ENCODE measurements at places on chromosomes 11 and 22. TPM values are rescaled to one million over a fixed set of nuclear protein-coding genes. Genes with fewer than 3 reads are reported as not detected.

GRCh38 chr11:66717925-66718319 is 11.1 kb downstream of the SPTBN2 start:
- H3K36me3 ChIP-seq: no peaks in the 10 kb centered on the region
- H3K27me3 ChIP-seq: no peaks in the 10 kb centered on the region
- no peak for DNase-seq
- H3K27ac ChIP-seq: no peak overlapping the region

DNA sequence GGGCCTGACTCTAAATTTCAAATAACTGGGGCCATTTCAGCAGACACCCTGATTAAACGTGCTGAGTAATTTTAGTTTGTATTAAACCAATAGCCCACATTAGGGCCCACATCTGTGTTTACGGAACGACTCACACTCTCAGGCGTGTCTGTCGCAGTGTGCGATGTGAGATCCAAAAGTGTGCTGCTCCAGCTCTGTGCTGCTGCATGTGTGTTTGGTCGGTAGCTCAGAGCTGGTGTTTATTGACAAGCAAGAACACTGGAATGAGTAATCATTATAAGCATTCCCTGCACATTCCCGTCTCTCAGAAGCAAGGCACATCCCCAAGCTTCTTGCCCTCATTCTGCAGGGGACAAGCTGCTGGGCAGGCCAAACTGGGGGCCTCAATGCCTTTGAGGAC is 7.8 kb downstream of the OPCML start:
- no peak for DNase-seq
- H3K4me1 ChIP-seq: no peaks in the 10 kb centered on the region
- H3K27me3 ChIP-seq: no peaks in the 10 kb centered on the region
- no peaks in the 10 kb centered on the region for H3K36me3 ChIP-seq
- no peak overlapping the region for H3K27ac ChIP-seq

GRCh38 chr11:45024316-45024715 is 73.6 kb upstream of the TP53I11 start:
- no peak for DNase-seq
- no peaks in the 10 kb centered on the region for H3K27me3 ChIP-seq
- no peaks in the 10 kb centered on the region for H3K36me3 ChIP-seq

The CASP1 gene
- 12.9 TPM for polyA plus RNA-seq

DNA sequence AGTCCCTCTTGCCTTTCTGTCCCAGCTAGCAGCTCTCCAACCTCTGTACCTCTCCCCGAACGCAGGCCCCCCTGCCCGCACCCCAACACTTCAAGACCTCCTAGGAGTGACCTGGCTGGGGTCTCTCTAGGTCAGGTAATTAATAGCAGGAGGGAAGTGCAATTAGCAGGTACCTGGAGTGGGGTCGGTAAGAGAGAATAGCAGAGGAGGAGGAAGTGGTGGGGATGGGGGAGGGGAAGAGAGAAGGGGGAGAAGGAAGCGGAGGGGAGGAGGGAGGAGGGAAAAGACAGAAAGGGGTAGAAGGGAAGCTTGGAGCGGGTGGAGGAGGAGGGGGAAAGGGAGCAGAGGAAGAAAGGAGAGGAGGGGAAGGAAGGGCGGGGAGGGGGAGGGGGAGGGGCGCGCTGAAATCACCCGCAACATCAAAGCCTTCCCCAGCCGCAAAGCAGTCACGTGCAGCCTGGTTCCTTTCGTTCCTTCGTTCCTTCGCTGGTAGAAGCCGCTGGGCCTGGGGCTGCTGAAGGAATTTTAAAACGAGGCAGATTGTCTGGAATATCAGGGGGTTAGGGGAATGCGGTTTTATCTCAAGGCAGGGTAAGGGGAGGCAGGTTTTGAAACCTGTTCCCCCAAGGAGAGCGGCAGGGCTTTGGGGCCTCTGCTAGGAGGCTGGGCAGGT is 29.3 kb upstream of the TCF20 start:
- peaks cover 8% of the 10 kb centered on the region for H3K4me1 ChIP-seq
- no peak for DNase-seq
- H3K27ac ChIP-seq: no peak overlapping the region
- no peaks in the 10 kb centered on the region for H3K36me3 ChIP-seq

GRCh38 chr11:70246196-70246595 is 24.3 kb upstream of the PPFIA1 start:
- no peaks in the 10 kb centered on the region for H3K36me3 ChIP-seq
- no peak overlapping the region for H3K4me3 ChIP-seq
- no peaks in the 10 kb centered on the region for H3K27me3 ChIP-seq
- DNase-seq: no peak
- H3K27ac ChIP-seq: no peak overlapping the region

GRCh38 chr22:43846966-43847365 is 15.3 kb downstream of the SULT4A1 start:
- no peak overlapping the region for H3K4me3 ChIP-seq
- H3K27ac ChIP-seq: no peak overlapping the region
- no peaks in the 10 kb centered on the region for H3K27me3 ChIP-seq
- H3K4me1 ChIP-seq: no peaks in the 10 kb centered on the region
- peak; percentile 21 for DNase-seq
- H3K36me3 ChIP-seq: no peaks in the 10 kb centered on the region

DNA sequence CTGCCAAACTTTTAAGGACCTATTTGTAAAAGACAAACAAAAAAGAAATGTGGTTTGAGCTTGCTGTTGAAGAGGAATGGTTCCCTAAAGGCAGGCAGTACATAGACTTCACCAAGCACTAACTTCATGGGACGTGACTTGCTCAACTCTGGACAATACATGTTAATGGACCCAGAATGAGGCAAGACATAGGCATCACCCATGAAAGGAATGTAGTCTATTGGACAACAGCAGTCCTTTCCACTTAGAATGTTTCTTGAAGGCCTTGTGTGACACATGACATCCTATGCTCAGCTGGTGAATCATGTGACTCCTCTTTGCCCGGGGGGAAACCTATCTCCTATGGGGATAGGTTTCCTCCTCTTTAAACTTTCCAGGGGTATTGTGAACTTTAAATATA is 246.4 kb upstream of the BLID start:
- no peak for DNase-seq
- H3K4me3 ChIP-seq: no peak overlapping the region
- no peaks in the 10 kb centered on the region for H3K36me3 ChIP-seq
- no peak overlapping the region for H3K27ac ChIP-seq
- peaks cover 6% of the 10 kb centered on the region for H3K4me1 ChIP-seq
- H3K27me3 ChIP-seq: no peaks in the 10 kb centered on the region

The DBX1 gene
- not detected for polyA plus RNA-seq

DNA sequence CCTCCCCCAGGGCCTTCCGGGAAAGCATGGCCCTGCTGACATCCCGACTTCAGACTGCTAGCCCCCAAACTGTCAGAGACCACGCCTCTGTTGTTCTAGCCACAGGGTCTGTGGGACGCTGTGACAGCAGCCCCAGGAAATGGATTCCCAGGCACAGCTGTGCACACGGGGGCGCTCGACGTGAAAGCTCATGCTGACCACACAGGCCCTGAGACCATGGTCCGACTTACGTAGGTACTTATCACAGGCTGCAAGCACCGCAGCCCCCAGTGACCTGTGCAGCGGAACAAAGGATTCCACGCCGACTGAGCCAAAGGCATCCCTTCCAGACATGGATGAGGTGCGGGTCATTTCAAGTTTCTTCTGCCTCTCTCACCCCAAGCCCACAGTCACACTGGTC is 150.6 kb downstream of the CTTN start:
- H3K4me1 ChIP-seq: no peaks in the 10 kb centered on the region

The MUC5AC gene
- polyA plus RNA-seq: not detected

DNA sequence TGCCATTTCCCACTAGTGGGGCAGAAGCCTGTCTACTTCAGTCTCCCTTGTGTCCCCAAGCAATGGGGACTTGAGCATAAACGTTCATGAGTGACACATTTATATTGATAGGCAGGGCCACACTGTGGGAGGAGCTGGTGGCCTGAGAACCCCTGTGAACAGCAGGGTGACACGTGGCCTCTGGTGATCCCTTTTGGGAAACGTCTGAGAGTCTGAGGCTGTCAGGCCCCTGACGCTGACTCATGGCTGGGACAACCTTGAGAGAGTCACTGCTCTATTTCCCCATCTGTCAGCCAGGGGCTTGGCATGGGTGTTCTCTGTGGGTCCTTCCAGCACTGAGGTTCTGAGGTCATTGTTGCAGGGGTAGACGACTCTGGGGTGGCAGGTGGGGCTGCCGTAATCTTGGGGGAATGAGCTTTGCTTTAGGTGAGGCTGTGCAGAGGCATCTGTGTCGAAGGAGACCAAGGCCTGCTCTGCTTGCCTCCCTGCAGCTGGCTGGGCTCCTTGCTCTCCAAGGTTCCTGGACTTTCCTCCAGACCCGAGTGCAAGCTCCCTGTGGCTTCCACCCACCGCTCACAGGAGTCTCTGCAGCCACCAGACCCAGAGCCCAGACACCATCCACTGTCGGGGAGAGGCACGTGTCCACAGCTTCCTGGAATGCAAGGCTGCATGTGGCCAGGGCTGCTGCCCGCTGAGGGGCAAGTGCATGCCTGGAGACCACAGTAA is 54.7 kb downstream of the SMIM38 start:
- H3K4me1 ChIP-seq: no peaks in the 10 kb centered on the region
- no peak overlapping the region for H3K27ac ChIP-seq
- no peak for DNase-seq
- no peaks in the 10 kb centered on the region for H3K27me3 ChIP-seq

The NFAM1 gene
- polyA plus RNA-seq: 0.42 TPM

The ESAM gene
- 40.7 TPM for polyA plus RNA-seq

The PKDREJ gene
- polyA plus RNA-seq: 0.12 TPM

GRCh38 chr11:16603245-16603644 is 135.2 kb upstream of the C11orf58 start:
- peaks cover 3% of the 10 kb centered on the region for H3K4me1 ChIP-seq
- H3K27ac ChIP-seq: no peak overlapping the region
- H3K36me3 ChIP-seq: no peaks in the 10 kb centered on the region
- H3K4me3 ChIP-seq: no peak overlapping the region
